ENCODE measurements at places on chromosomes 3 and 15. TPM values are rescaled to one million over a fixed set of nuclear protein-coding genes. Genes with fewer than 3 reads are reported as not detected.

Gene EXOG
- polyA plus RNA-seq: 5.4 TPM

Gene DNAJA4
- polyA plus RNA-seq: 154 TPM

Gene UROC1
- polyA plus RNA-seq: not detected

Gene MYL3
- polyA plus RNA-seq: 555 TPM

Gene TERC
- not detected for polyA plus RNA-seq

- DNase-seq: no peak
Measured at GRCh38 chr3:52681596-52681995, 4.1 kb downstream of the PBRM1 start.

DNA sequence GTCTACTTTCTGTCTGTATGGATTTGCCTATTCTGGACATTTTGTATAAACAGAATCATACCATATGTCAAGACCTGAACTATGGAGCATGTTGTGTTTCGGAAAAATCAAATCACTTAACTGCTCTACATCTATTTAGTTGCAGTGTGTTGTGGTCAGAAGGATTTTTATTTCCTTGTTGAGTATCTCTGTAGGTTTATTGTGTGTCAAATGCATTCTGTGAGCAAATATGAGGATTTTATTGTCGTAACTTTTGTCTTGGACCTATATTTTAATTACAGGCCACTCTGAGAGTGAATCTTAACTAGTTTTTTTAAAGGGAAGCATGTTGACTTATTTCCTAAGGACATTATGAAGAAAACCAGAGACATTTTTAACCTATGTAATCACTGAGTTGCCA is 84.6 kb upstream of the MYZAP start:
- DNase-seq: no peak

- DNase-seq: no peak
Measured at GRCh38 chr15:36221992-36222391, 357.4 kb upstream of the CDIN1 start.
